ENCODE measurements at places on chromosomes 1 and 21. TPM values are rescaled to one million over a fixed set of nuclear protein-coding genes. Genes with fewer than 3 reads are reported as not detected.

- no peak overlapping the region for H3K27ac ChIP-seq
- H3K36me3 ChIP-seq: no peaks in the 10 kb centered on the region
- no peaks in the 10 kb centered on the region for H3K4me1 ChIP-seq
- DNase-seq: no peak
- no peaks in the 10 kb centered on the region for H3K27me3 ChIP-seq
Observed at GRCh38 chr1:107680579-107680985, 284.4 kb downstream of the VAV3 start.

GRCh38 chr1:66359269-66359668, 174.7 kb upstream of the SGIP1 start:
- peak overlapping the region; percentile 96 for H3K27ac ChIP-seq
- H3K4me1 ChIP-seq: peaks cover 60% of the 10 kb centered on the region
- H3K27me3 ChIP-seq: no peaks in the 10 kb centered on the region
- no peak for DNase-seq
- H3K4me3 ChIP-seq: no peak overlapping the region

FCRL2 gene
- not detected for total RNA-seq

DNA sequence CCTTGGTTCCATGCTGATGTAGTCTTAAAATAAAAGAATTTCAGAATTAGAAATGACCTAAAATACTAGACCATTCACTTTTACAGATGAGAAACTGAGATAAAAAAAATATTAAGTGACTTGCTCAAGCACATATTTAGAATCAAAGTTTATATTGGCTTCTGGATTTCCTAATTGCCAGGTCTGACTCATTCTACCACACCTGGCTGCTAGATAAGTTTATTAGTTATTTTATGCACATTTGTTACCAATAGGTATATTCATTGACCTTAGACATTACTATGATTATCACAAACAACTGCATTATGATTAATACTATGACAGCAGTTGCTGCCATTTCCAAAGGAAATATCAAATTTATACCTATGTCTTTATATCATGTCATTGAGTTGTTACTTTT, 497.5 kb downstream of the RWDD3 start:
- no peak for DNase-seq
- no peak overlapping the region for H3K27ac ChIP-seq
- H3K27me3 ChIP-seq: no peaks in the 10 kb centered on the region
- H3K36me3 ChIP-seq: no peaks in the 10 kb centered on the region
- H3K4me1 ChIP-seq: no peaks in the 10 kb centered on the region

GRCh38 chr1:2323451-2323974, 67.8 kb downstream of the MORN1 start:
- DNase-seq: no peak
- H3K4me1 ChIP-seq: no peaks in the 10 kb centered on the region
- peaks cover 3% of the 10 kb centered on the region for H3K27me3 ChIP-seq
- H3K27ac ChIP-seq: no peak overlapping the region

ANKRD65 gene
- total RNA-seq: not detected

- H3K36me3 ChIP-seq: no peaks in the 10 kb centered on the region
- H3K4me1 ChIP-seq: no peaks in the 10 kb centered on the region
- H3K27me3 ChIP-seq: no peaks in the 10 kb centered on the region
- no peak overlapping the region for H3K27ac ChIP-seq
Observed at GRCh38 chr1:221874285-221875003, 132.6 kb upstream of the DUSP10 start.

DNA sequence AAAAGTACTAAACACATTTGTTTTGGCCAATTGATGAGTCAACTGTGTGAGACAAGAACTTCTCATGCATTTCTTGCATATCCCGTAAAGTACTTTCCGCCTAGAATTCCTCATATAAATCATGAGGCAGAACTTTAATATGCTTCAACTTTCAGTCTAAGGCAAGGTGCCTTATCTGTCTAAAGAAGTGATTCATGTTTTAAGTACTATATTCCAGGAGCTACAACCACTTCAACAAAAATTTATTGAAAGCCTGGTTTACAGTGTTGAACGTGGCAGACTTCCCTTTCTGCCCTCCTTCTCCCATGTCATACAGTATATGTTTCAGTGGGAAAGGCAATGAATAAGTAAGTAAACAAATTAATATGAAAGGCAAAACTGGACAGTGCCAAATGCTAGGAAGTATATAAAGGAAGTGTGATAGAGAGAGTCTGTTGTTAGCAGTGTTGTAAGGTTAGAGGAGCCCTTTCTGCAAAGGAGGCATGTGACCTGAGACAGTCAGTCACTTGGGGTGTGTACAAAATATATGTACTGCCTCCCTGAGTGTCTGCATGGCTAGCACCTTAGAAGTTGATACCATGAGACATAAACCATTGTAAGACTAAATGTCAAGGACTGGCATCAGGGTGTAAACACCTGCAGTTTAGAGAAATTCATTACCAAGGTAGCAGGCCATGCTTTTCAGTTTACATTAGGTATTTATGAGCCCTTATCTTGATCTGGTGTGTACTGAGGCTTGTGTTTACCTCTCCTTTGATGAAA, 362.2 kb downstream of the SRGAP2C start:
- H3K4me3 ChIP-seq: no peak overlapping the region
- H3K4me1 ChIP-seq: no peaks in the 10 kb centered on the region
- no peak for DNase-seq
- no peaks in the 10 kb centered on the region for H3K36me3 ChIP-seq
- H3K27ac ChIP-seq: no peak overlapping the region

GRCh38 chr1:53172426-53173128, 24.0 kb upstream of the CPT2 start:
- H3K27me3 ChIP-seq: no peaks in the 10 kb centered on the region
- no peaks in the 10 kb centered on the region for H3K36me3 ChIP-seq
- no peak for DNase-seq
- no peak overlapping the region for H3K4me3 ChIP-seq

- DNase-seq: no peak
- H3K27ac ChIP-seq: no peak overlapping the region
- H3K27me3 ChIP-seq: no peaks in the 10 kb centered on the region
- H3K4me1 ChIP-seq: peaks cover 23% of the 10 kb centered on the region
- no peak overlapping the region for H3K4me3 ChIP-seq
Observed at GRCh38 chr21:35236090-35236489, 187.0 kb upstream of the RUNX1 start.
